ENCODE measurements at places on chromosomes 3 and 15.
A peak's percentile ranks its signal among the peaks of the same experiment; 100 is the strongest.

DNA sequence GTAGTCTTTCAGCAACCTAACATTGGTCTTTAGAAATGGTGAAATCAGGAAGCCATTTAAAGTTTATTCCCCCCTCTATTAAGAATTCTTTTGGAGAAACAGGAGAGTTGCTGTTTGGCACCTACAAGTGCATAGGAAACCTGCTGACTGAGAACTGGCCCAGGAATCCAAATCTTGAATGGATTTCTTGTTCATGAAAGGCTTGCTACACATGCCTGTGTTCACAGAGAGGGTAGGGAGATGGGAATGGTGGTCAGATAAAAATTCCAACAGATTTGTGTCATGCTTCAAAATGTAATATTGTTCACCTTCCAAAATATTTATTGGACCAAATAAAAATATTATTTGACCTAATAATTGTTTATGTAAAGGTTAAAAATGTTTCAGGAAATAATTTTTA lies 24.2 kb upstream of the ZPLD1 start:
- DNase-seq: no peak

DNA sequence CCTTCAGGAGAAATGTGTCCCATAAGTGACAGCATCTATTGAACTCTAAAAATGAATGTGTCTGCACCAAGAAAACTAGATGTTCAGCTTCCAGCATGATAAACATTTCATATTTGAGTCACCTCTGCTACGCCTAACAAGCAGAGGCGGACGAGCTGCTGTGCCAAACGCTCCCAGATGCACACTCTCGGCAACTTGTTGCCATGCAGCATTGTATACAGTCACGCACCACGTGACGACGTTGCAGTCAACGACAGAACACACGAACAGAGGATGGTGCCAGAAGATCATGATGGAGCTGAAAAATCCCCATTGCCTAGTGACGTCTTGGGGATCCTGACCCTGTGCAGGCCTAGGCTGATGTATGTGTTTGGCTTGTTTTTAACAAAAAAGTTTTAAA lies 137.5 kb downstream of the XXYLT1 start:
- DNase-seq: peak; percentile 16

- DNase-seq: no peak
Observed at GRCh38 chr15:84969257-84969656, 12.4 kb upstream of the PDE8A start.

- no peak for DNase-seq
Observed at GRCh38 chr15:38324939-38325647, 72.5 kb downstream of the SPRED1 start.

DNA sequence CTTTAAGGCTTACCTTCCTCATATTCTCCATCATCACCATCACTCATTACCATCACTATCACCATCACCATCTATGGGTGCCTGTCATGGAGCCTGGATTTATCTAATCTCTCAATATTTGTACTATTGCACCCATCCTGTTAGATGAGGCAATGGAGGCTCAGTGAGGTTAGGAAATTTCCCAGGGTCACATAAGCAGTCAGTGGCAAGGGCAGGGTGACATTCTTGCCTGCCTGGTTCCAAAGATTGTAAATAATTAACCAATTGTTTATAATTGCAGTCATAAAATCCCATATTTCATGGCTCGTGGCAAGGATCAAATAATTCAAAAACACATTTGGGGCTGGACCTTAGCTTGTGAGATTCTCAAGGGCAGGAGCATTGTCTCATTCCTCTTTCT lies 55.2 kb downstream of the MGLL start:
- no peak for DNase-seq

- no peak for DNase-seq
Observed at GRCh38 chr3:25155652-25156471, 272.2 kb upstream of the RARB start.

GRCh38 chr15:35477312-35478262 lies 68.4 kb downstream of the DPH6 start:
- no peak for DNase-seq

DNA sequence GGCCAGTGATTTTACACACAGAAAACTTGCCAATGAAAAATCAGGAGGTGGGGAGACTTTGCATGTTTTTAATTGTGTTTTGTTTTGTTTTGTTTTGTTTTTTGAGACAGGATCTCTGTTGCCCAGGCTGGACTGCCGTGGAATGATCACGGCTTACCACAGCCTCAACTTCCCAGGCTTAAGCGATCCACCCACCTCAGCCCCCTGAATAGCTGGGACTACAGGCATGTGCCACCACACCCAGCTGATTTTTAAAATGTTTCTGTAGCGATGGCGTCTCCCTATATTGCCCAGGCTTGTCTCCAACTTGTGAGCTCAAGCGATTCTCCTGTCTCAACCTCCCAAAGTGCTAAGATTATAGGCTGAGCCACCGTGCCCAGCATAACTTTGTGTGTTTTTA lies 46.0 kb downstream of the MEIS2 start:
- DNase-seq: no peak

- DNase-seq: peak; percentile 11
Observed at GRCh38 chr3:109563149-109563548, 225.8 kb upstream of the DPPA4 start.

DNA sequence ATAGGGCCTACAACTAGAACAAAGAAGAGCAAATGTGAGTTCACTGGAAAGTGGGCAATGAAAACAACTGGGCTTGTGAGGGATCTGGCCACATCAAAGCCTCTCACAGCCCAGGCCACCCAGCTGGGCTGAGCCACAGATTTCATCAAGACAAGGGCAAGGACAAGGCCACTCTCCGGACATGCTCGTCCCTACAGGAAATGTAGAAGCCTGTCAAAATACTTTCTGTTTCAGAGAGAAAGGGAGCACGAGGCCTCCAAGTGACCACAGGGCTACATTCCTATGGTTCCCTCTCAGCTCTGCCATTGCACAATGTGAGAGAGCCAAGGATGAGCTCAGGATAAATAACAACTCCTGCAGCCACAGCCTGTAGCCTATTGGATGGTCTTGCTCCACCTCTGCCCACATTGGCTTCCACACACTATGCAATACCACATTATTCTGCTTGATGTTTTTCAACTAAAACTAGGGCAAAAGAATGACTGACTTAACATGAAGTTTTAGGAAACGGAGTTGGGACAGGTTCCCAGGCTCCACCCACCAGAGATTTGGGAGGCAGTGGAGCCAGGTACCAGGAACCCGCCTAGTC lies 12.1 kb downstream of the TBC1D2B start:
- DNase-seq: no peak

DNA sequence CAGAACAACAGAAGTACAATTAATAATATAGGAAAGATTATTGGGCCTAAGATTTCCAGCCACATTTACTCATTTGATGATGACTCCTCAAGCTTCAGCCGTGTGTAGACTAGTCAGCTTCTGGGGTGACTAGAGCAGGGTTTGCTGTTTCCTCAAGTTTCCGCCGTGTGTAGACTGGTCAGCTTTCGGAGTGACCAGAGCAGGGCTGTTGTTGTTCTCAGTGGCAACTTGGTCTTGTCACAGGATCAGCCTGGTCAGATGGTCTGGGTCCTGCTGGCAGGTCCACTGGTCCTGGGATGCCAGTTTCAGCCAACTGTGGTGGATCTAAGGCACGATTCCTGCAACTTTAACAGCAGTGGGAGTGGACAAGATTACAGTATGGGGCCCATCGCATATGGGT lies 21.8 kb upstream of the NOX5 start:
- no peak for DNase-seq

DNA sequence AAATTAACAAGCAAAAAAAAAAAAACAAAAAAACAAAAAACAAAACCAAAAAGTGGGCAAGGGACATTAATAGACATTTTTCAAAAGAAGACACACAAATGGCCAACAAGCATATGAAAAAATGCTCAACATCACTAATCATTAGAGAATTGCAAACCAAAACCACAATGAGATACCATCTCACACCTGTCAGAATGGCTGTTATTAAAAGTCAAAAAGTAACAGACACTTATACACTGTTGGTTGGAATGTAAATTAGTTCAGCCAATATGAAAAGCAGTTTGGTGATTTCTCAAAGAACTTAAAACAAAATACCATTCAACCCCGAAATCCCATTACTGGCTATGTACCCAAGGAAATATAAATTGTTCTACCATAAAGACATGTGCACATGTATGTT lies 222.4 kb upstream of the CD96 start:
- DNase-seq: no peak

GRCh38 chr3:101806491-101806890 lies 27.5 kb downstream of the NXPE3 start:
- DNase-seq: no peak

GRCh38 chr3:12470111-12470510 lies 14.2 kb upstream of the TSEN2 start:
- no peak for DNase-seq

- DNase-seq: no peak
Observed at GRCh38 chr3:134309987-134310700, 59.5 kb upstream of the RYK start.
